ENCODE measurements at places on chromosomes 4 and X.
A peak's percentile ranks its signal among the peaks of the same experiment; 100 is the strongest.

DNA sequence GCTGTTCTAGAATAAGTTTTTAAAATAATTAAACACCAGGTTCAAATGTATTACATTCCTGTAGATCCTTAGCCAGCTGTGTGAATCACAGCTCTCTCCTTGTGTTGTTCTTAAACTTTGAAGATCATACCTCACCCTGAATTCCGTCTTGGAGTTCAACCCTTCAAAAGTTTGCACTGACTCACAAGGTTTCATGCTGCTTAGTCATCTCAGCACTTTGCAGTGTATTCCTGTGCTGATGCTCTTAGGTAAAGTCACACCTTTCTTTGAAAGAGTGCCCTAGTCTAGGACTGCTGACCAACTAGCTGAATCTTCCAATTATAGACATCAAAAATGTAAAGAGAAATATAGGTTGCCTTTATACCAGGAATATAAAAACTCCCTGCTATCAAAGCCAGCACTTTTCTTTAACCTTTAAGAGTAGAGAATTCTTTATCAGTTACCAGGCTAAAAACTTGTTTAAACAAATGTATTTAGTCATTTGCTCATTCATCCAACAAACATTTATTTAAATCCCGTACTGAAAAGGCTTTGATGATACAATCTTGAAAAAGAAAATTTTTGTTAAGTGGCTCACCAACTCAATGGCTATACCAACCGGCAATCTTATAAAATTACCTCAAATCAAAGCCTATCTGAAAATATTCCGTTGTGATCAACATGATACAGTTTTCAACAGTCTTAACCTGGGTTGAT is 169.7 kb downstream of the RAP1GDS1 start:
- DNase-seq: peak; percentile 64

- no peak for DNase-seq
Observed at GRCh38 chr4:146833530-146833929, 112.1 kb downstream of the TTC29 start.

DNA sequence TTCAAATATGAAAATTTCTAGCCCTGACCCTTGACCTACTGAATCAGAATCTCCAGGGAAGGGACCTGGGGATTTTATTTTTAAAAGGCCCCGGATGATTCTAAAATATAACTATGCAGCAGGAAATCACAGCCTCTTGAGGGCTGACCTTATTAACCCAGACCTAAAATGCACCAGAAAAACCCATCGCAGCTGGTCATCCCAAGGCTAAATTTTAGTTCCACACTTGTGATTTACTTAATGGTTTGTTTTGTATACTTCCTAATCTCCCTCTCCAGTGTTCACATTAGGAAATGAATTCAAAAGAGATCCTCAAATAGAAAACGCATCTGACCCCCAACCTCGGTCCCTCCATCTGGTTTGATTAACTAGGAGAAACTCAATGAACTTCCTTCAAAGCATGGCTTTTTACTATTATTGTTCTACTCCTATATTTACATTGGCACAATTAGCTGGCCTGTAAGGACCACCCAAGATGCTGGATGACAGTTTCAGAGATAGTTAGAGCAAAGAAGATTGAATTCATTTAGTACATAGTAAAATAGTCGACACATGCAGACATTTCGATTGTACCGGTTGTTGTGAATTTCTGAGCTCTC is 147.8 kb upstream of the MED14 start:
- no peak for DNase-seq

DNA sequence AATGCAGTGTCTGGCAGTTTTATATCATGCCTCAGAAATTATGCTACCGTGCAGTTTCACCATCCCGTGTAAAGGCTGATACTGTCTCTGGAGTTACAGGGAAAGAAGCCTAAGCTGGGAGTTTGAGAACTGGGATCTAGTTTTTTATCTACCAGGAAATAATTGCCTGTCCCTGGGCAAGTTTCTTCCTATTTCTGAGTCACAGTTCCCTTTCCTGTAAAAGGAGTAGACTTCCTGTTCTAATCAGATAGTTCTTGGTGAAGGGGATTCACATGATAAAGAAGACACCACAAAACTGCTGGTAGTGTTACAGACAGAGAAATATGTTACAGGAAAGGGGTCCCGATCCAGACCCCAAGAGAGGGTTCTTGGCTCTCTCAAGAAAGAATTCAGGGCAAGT is 17.1 kb downstream of the HERC3 start:
- no peak for DNase-seq

- DNase-seq: no peak
Observed at GRCh38 chr4:169152899-169153298, 117.9 kb downstream of the SH3RF1 start.

DNA sequence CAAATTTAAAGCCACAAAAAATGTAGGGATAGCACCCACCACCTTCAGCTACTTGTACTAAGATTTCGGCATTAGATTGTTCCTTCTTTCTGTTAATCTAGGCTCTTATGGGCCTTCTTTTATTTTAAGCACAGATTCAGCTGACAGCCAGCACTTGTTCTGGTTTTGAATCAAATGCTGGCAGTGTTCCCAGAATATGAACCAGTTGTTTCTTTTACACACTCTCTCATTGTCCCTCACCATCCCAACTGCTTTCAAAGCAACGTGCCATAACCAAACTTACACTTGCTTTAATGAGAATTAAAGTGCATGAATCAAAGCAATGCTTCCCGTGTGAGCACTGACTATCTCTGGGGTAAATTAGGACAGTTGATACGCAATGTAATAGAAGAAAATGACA is 744.5 kb upstream of the FAM241A start:
- DNase-seq: peak; percentile 75

DNA sequence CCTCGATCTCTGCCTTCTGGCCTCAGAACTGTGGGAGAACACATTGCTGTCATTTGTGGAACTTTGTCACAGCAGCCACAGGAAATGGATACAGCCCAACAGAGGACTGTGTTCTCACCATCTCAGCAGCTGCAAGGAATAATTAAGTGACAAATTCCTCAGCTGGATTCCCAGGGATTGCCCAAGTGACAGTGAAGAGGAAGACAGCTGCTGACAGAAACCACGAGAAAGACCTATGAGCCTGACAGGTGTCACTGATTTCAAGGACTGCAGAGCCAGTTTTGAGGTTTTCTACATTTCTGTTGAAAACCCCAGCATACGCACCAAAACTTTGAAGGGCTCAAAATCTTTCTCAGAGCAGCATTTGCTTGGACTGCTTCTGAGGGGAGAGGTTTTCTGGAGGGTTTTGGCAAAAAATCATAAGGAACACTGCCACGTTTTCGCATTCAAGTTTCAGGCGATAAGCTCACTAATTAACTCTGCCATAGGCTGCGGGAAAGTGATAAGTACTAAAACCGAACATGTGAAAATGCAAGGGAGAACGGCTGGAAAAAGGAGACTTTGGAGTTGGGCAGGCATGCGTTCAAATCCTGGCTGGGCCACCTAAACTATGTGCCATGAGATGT is 88.8 kb downstream of the DRD5 start:
- DNase-seq: no peak

- no peak for DNase-seq
Observed at GRCh38 chrX:124378643-124379042, 32.3 kb downstream of the SH2D1A start.

DNA sequence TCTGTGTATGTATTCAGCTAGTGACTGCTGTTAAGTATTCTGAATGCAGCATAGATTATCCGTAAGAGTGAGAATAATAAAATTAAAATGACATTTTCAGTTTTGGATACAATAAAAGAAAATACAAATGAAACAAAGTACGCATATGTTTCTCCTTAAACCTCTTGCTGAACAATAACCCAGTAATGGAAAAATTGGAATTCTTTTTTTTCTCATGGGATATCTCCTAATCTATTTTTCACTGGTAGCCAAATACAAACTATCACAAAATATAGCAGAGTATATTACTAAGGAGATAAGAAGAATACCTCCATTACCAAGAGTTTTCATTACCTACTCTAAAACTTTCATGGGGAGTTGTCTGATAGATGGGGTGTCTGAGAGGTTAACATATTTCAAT is 6.0 kb downstream of the RAB28 start:
- no peak for DNase-seq

DNA sequence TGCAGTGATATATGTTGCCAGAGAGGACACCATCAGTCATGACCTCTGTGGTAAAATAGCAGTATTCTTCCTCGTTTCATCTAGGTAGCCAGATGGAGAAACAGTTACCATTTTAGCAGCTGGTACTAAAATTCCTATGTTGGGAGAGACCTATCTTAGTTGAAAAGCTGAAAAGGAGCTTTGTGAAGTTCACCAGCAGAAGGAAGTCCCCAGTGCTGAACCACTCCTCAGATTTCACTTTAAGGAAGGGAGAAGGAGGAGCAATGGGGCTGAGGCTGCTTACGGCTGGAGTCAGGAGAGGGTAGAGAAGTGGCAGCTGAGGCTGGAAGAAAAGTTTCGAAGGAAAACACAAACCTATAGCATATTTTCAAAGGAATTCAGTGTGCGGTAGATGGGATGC is 103.7 kb downstream of the ATXN3L start:
- DNase-seq: no peak

- DNase-seq: no peak
Observed at GRCh38 chr4:113053883-113054282, 4.4 kb downstream of the ANK2 start.

DNA sequence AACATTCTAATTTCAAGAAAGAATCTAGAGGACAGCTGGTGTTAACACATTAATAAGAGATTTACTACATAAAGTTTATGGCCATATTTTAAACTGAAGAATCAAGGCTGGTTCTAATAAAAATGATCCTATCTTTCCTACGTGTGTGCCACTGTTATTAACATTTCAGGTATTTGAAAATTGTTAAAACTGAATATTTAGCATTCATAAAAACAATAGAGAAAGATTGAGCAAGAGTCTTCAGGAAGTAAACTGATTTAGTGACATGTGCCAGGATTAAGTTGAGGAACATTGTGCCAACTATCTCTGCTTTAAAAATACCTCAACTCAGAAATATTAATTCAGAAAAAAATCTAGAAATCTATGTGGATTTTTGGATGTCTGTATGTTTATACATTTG is 810.1 kb downstream of the FAT4 start:
- peak; percentile 30 for DNase-seq

DNA sequence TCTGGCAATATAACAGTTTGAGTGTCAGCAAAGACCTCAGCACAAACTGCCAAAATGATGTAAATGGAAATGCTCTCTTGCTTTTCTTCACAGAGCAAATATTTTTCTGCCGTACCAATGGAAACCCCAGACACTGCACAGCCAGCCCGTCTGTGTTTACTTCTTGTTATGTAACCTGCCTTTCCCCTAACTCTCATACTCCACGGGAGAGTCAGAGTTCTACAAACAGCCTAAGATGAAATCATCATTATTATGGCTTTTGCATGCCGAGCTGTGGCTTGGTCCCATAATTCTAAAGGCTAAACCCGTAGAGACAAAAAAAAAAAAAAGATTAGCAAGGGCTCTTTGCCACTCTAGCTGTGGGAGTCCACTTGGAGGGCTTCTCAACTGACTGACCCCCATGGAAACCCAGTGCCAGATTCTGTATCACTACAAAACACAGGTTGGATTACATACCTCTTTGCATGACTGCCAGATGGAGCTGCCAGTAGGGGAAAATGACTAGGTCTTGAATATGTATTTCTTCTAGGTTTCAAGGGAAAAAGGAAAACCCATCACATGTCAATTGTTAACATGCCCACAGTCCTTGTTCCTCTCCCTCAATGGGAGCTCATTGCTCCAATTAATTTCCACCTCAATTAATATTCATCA is 197.2 kb upstream of the CNKSR2 start:
- DNase-seq: peak; percentile 24

GRCh38 chr4:3239303-3239702 is 9.7 kb upstream of the MSANTD1 start:
- DNase-seq: no peak

DNA sequence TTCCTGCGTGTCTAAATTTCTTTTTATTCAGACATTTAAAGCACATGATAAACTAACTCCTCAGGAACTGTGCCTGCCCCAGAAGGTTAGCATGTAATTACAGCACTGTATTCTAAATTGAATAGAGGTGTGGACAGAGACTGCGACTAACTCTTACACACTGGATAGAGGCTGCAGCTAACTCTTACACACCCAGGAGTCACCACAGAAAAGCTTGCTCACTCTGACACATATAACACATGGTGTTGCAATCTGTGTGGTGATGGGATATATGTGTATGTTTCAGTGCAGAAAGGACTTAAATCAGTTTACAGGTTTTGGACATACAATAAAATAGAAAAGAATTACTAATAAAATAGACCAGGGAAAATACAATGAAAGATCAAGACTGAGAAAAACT is 41.5 kb downstream of the SMAD1 start:
- no peak for DNase-seq

- DNase-seq: peak; percentile 6
Observed at GRCh38 chr4:4327652-4328121, 37.6 kb downstream of the ZBTB49 start.

GRCh38 chr4:185334326-185334725 is 61.4 kb downstream of the LRP2BP start:
- DNase-seq: no peak

DNA sequence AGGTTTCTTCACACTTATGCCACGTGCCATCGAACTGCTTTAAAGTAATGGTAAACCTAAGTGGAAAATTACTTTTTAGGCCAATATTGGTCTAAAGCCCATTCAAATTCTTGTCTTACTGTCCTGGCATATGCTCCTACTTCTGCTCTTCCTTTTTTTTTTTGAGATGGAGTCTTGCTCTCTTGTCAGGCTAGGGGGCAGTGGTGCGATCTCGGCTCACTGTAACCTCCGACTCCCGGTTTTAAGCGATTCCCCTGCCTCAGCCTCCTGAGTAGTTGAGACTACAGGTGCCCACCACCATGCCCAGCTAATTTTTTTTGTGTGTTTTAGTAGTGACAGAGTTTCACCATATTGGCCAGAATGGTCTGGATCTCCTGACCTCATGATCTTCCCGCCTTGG is 129.0 kb upstream of the TECRL start:
- no peak for DNase-seq

GRCh38 chr4:68570122-68570507 is 6.0 kb downstream of the UGT2B17 start:
- no peak for DNase-seq

GRCh38 chr4:176256921-176257320 is 12.1 kb downstream of the ASB5 start:
- no peak for DNase-seq

- DNase-seq: no peak
Observed at GRCh38 chr4:175622887-175623286, 189.2 kb downstream of the GPM6A start.

DNA sequence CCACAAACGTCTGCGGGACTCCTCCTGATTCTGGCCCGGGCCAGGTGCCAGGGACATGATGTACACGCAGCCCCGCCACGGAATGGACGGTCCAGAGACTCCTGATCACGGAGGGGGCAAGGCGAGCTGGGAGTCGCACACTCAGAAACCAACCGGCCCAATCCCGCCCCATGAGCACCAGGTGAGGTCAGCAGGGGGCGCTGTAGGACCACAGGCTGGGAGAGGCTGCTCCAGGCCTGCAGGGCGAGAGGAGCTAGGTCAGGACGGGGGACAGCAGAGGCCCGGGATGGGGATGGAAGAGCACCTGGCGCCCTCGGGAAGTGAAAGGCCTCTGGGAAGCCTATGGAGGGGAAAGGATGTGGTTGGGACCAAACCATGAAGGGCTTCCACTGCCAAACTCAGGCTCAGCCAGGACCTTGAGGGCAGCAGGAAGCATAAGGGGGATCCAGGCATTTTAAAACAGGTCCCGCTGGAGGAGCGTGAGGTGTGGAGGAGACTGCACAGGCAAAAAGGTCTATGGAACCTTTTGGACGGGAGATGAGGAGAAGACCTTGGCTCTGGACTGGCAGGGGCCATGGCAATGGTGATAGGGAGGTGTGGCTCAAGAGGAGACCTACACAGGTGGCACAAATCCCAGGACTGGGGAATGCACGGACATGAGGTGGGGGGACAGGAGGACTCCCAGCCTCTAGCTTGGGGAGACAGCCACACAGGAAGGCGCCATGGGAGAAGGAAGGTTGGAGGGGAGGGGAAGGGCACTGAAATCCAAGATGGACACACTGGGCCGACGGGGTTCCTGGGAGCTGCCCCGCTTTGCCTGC is 79.2 kb downstream of the MTMR1 start:
- DNase-seq: peak; percentile 54

Data from AG10803 (cell line).